Stimulated activated CD8-positive, alpha-beta memory T cell treated with anti-CD3 and anti-CD28 coated beads, Interleukin-15, amount 100 ng/mL, for 24 hours (primary cell): ENCODE measurements at places on chromosomes 13 and 19.

DNA sequence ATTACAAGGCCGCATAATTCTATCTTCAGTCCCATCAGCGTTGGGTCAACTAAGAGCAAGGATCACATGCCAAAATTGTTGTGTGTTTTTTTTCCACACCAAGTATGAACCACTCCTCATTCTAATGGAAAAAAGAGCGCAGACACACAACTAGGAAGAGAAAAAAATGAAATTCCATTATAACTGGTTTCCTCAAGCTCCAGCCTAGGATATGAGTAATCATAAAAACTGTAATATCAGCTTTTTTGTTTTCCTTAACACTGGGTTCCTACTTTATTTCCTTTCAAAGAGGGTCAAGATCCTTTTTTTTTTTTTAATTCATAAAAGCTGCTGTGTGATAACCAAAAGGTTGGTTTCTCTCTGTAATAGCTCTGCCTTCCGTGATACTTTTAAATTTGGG lies 19.4 kb downstream of the TSHZ3 start:
- no peak for DNase-seq

- DNase-seq, result no peak
Observed at GRCh38 chr19:40233811-40234389, 7.4 kb upstream of the CCNP start.

- no peak for DNase-seq
Observed at GRCh38 chr19:58547323-58548312, 3.8 kb downstream of the TRIM28 start.

DNA sequence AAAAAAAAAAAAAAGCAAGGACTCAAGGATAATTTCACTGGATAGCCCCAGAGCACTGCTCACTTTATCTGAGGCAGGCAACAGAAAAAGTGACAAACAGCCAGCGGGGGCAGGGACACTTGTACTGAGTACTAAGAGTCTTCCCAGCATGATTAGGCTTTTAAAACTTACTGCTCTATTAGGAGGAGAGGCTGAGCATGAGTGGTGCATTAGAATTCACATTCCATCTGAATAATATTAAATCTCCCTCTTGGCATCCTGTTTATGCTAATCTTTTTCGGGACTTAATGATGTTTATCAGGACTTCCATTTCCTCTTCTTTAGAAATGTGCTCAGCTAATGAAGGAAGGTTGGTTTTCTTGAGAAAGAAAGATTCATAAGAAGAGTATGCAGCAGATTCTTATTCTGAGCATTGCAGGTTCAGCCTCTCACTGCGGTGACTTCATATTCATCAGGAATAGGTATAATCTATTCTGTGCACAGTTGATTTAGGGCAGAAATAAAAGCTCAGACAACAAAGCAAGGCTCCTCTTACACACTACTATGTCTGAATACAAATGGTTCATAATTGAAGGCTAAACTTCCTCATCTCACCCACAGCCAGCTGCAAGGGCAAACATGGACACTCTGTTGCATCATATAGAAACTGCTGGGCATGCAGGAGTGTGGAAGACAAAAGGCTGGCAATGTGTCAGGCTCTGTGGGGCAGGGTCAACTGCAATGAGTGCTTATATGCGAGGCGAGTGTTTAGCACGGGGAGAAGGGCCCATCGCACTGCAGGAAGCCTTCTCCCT lies 107.0 kb downstream of the KL start:
- DNase-seq, result no peak

DNA sequence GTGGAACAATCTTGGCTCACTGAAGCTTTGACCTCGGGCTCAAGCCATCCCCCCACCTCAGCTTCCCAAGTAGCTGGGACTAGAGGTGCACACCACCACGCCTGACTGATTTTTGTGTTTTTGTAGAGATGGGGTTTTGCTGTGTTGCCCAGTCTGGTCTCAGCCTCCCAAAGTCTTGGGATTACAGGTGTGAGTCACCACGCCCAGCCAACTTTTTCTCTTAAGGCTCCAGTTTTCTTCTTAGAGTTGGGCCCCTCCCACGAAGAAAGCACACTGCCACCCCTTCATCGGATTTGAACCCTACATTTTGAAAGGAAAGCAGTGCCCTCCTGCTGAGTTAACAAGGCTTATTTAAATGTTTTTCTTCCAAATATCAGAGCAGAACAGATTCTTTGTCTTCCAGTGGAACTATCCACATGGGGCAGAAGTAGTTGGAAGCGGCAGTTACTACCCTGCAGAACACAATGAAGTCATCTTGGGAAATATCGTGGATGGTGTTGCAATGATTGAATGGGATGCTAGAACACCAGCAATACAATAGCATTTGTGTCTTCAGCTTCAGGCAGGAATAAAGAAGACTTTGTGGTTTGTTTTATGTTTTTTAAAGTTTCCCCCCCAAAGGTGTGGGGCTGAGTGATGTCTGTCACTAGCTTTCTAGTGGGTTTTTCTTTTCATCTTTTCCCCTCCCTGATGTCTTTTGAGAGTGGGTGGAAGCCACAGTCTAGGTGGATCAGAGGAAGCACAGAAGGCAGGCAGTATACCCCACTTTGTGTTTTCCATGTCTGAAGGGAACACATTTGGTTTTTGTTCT lies 8.9 kb downstream of the ACTN4 start:
- no peak for DNase-seq

GRCh38 chr19:29338480-29338879 lies 125.5 kb upstream of the UQCRFS1 start:
- DNase-seq, result no peak

DNA sequence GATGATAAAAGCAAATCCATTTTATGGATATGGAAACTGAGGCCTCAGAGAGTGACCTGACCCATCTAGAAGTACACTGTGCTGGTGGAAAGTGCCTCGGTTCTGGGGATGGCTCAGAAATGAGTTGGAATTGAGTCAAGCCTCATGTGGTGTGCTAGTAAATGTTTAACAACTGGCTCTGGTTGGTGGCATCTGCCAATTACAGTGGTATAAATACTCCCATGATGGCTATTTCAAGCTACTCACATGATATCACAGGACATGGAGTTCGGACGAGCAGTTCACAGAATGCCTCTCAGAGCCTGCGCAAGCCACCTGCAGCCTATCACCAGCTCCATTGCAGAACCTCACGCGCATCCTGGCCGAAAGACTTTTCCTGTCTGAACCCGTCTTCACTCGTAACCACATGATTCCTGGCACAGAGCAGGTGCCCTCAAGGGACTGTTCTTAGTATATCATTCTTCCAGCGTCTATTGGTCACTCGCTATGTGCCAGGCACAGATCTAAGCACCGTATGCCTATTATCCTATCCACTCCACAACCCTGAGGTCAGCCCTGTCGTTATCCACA lies 9.1 kb downstream of the TMEM150B start:
- no peak for DNase-seq

DNA sequence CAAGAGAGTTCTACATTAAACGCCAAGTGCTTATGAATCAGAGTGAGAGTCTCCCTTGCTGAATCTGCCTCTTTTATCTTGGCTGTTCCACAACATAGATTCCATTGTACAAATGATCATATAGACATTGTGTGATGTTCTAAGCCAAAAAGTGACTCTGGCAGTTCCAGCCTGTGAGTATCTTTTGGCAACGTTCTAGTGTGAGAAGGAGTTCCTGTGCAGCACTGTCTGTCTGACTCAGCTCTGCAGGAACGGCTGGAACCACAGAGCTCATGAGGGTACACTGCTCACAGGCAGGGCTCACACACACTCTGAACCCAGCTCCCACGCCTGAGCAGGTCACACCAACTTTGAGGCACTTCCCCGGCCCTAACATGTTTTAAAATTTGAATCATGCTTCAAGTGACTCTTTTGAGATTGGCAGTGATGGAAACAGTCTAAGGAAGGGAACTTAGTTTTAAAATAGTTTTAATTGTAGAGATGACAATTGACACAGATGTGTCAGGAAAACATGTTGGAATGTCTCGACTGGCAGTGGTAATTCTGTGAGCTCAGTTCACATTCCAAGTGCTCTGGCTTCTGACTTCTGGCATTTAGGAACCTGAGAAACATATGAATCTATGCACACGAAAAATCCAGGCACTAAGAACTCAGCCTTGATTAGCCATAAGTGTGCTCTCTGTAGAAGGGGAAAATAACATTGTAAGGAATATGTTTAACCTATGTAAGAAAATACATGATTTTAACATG lies 272.0 kb downstream of the UQCRFS1 start:
- no peak for DNase-seq

DNA sequence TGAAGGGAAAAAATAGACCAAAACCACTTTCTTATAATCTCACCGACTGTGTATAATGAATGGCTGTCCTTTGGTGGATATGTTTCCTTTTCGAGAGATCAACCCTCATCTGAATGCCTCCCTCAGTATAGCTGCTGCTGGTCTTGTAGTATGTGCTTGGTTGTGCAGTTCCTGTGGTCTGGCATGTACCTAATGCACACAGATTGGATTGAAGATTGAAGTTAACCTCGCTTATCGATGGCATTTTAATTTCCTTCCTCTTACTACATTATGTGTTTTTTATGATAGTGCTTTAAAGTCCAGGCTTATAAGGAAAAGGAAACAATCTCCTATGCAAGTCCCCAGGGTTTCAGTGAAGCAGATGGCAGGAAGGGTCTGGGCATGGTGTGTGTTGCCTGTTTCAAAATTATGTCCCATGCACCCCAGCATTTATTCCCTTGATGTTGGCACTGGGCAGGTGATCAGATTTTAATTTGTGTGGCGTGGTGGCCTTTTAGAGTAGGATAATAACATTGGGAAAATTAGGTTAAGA lies 334.1 kb downstream of the SHISA2 start:
- DNase-seq, result no peak

DNA sequence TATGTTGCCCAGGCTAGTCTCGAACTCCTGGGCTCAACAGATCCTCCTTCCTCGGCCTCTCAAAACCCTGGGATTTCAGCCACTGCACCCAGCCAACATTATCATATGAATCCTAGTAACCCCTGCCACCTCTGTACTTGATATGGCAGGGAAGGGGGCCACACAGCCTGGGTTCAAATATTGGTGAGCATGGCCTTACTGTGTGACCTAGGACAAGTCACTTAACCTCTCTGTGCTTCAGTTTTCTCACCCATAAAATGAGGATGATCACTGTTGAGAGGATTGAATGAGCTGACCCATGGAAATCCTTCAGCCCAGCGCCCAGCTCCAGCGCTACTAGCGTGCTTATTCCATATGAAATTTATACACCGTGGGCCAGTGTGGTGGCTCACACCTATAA lies 3.6 kb upstream of the COMP start:
- DNase-seq, result no peak

DNA sequence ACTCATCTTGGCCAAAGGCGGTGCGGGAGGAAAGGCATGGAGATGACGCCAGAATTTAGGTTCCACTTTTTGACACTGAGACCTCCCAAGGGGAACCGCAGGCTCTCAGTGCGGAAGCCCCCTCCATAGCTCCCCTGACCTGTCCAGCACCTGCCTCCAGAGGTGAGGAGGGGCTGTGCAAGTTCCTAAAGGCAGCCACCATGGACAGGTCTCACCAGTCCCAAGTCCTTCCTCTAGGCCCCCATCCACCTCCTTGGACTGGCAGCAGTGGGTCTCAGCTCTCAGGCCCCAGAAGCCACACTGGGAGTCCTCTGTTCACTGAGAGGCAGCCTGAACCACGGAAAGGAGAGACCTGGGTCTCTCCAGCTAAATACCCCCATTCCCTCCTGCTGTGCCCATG lies 31.6 kb upstream of the TSHZ3 start:
- no peak for DNase-seq

GRCh38 chr13:108594153-108594552 lies 35.3 kb upstream of the MYO16 start:
- DNase-seq, result no peak

DNA sequence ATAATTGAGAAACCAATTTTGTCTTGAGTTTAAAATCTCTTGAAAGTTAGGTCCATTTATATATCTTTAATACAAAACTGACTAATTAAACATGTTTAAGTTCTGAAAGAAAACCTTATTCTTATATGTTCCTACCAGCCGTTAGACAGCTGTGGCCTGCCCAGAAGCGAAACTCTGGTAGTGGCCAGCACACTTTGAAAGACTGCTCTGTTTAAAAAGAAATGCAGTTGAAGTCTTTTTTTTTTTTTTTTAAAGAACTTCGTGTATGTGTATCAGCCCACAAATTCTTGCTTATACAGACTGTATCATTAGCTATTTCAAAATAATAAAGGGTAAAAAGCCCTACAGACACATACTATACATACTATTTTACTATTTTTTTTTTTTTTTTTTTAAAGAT lies 34.0 kb downstream of the KCTD4 start:
- no peak for DNase-seq

DNA sequence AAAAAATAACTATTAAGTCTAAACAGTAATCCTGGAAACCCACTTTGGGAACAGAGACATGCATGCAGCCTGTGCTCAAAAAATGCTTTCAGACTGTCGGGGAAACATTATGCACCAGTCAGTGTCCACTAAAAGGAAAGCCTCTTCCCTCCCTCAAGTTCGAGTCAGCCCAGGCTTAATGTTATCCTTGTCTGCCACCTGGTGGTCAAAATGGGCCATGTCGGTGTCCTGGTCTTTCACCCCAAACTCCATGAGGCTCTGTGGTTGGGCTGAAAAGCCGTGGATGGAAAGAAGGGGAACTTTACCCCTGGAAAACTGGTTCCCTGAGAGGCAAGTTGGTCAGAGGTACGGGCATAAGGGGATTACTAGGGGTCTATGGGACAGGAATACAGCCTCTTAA lies 88.4 kb upstream of the ZNF492 start:
- DNase-seq, result no peak

DNA sequence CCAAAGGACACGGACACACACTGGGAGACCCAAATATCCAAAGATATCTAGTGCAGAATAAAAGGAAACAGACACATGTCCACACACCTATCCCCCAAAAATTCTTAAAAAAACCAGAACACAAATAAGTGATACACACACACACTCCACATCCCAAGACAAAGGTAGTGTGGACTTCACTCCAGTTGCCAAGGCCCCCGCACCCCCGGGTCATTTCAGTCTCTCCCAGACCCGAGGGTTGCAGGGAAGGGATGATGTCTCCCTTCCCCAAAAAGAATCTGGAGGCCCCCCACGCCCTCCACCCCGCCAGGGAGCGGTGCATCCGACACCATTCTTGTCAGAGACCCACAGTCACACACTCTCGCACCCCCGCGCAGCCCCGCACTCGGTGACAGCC lies 407 bp downstream of the DPF1 start:
- DNase-seq, result no peak

GRCh38 chr19:16589917-16590316 lies 17.7 kb upstream of the SLC35E1 start:
- DNase-seq, result no peak
